Hematopoietic multipotent progenitor cell treated with erythropoietin and hydrocortisone succinate and interleukin-3 and kit ligand, for 4 days (in vitro differentiated cells): ENCODE measurements at places on chromosomes 12 and 14.

- peak; percentile 27 for DNase-seq
Measured at GRCh38 chr14:31084385-31084784, 58.2 kb upstream of the STRN3 start.

DNA sequence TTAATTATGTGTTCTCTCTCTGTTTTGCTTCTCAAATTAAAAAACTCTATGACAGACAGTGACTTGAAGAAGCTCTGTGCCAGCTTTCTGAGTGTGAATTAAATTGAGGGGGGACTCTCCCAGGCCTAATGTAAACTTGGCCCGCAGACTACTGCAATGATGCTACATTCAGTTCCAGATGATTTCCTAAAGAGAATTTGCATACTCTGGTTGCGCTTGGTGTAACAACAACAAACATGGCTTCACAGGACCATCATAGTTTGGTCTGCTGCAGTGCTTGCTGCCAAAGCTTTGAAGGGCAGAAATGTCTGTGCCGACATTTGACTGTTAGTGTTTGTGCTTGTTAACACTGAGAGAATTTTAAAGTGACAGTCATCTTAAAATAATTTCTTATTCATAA, 25.0 kb downstream of the CFAP54 start:
- no peak for DNase-seq

GRCh38 chr14:77889971-77890442, 90.1 kb downstream of the ADCK1 start:
- no peak for DNase-seq

DNA sequence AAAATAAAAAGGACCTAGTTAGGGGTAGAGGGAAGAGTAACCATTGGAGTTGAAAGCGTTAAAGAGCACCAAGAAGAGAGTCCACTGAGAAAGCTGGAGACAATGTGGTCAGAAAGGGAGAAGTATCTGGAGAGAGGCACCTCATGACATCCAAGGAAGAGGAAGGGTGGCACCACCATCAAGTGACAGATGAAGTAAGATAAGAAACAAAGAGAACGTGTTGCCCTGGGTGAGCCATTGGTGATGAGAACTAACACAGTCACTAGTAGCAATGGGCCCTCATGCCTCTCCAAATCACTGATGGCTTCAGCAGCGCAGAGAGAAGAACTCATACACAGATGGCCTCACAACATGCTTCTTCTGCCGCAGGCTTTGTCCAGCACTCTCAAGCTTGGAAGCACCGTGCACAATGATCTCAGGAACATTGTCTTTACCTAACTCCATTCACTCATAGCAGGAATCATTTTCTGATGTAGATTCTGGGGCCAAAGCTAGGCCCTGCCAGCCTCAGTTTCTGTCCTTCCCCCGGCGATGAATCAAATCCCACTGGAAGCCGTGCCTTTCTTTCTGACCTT, 252.9 kb downstream of the DPF3 start:
- no peak for DNase-seq

DNA sequence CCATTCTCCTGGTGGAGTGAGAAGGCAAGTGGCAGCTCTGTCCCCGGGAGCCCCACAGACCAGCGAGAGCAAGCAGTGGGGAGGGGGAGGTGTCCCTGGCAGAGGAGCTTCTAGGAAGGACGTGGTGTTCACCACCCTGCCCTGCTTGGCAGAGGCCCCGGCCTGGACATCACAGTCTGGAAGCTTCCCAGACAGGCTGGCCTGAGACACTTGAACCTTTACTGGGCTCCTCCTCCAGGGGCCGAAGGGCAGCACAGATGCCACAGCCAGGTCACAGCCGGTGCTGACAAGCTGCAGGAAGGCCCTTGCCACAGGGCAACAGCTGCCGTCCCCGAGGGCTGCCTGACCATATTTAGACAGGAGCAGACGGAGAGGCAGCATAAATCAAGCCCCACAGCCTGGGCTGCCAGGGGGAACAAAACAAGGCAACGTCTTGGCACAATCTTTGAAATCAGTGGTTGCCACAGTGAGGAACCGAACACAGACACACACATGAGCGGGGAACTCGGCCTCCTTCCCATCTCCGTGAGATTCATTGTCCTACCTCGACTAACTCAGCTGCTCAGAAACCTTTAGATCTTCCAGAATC, 28.5 kb downstream of the PRIMA1 start:
- DNase-seq, result peak; percentile 50

- no peak for DNase-seq
Measured at GRCh38 chr12:72318341-72318740, 46.2 kb downstream of the TRHDE start.

DNA sequence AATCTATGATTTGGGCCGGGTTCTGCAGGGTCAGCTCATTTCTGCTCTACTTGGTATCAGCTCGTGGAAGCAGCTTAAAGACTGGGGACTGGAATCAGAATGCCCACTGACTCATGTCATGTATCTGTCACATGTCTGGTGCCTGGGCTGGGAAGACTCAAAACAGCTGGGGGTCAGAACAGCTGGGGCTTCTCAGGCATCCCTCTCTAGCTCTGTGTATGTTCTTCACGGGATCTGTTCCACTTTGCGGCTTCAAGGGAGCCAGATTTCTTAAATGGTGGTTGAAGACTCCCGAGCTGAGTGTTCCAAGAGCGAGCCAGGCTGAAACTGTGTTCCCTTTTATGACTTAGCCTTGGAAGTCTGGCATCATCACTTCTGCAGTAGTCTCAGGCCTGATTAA, 11.9 kb downstream of the AEBP2 start:
- DNase-seq, result no peak

DNA sequence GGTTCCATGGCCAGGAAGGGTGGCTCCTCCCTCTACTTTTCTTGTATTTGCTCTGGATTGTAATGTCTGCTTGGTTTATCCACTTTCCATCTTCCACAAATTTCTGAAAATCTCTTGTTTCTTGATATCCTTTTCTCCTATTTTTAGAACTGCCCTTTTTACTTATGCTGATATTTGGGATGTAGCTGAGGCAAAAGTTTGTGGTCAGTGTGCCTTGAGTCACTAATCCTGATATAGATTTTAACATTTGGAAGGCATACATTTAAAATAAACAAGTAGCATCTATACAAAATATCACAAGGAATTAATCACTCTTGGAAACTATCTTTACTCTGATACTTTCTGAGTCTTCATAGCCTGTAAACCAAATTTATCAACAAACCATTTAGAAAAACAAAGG, 11.0 kb downstream of the GRIP1 start:
- no peak for DNase-seq

- peak; percentile 61 for DNase-seq
Measured at GRCh38 chr14:95156161-95157047, 925 bp downstream of the DICER1 start.

DNA sequence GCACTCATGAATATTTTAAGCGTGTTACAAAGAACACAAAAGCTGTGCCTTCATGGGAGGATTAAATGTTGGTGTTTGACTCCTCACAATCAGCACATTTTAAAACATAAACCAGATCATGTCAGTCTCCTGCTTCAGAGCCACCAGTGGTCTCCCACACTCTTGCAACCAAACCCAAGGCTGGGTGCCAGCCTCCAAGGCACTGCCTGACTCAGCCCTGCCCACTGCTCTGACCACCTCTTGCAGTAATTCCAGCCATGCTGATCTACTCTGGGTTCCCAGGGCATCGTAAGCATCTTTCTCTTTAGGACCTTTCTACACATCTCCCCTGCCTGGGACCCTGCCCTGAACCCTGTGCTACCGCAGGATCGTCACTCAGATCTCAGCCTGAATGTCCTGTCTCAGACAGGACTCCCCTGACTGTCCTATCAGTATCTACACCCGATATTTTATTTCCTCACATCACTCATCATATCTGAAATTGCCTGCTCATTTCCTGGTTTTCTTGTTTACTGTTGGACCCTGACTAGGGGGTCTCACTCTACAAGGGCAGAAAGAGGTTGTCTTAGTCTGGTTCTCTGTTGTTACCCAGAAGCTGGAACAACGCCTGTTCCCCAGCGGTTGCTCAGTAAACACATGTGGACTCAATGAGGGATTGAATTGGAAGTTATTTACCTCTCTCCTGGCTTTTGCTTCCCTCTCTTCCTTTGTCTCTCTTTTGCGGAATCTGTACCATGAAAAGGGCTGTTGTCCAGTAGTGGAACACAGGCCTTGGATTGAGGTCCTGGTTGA, 449.8 kb downstream of the RAD51B start:
- no peak for DNase-seq

- DNase-seq, result no peak
Measured at GRCh38 chr14:68849416-68849815, 56.5 kb upstream of the ZFP36L1 start.

DNA sequence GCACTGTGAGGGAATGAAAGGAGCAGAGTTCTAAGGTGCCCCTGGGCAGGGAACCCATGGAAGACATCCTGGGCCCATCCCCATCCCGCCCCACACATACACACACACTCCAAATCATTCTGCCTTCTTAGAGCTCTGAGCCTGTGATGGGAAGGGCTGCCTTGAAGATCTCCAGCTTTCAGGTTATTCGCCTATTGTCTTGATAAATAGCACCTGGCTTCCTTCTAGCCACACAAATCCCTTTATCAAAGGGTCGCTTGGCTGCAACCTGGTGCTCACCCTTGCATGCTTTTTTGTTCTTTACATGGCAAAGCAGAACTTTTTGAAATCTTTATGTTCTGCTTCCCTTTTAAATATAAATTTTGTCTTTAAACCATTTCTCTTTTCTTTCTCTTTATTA, 112.2 kb upstream of the TMTC1 start:
- DNase-seq, result no peak

GRCh38 chr14:73695997-73696396, 18.2 kb downstream of the PNMA1 start:
- DNase-seq, result no peak

- DNase-seq, result peak; percentile 69
Measured at GRCh38 chr14:62162998-62163589, 400.9 kb downstream of the SNAPC1 start.

DNA sequence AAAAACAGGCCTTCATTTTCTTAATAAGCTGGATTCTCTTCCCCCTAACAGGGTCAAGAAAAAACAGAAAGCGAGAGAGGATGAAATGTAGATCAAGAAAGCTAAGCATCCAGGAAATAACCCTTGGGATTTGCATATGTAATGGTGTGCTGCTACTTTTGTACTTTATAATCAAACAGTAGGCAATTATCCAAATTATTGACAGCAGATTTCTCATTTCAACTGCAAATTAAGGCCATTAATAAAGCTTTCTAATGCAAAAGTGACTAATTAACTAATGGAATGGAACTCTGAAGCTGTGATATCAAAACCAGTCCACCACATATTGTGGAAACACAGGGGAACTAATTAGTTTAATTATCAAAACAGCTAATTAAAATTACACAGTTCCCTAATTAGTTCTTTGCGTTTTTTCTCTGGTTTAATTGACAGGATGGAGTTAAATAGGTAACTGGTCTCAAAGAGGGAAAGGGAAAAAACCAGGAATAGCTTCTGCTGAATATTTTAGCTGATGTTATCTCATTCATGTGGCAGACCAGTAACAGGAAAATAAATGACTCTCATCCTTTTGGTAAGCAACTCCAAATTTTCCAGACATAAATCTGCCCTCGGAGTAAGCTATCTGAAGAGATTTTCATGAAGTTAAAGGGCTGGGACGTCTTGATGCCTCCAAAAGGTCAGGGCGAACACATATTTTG, 182.7 kb upstream of the LMO3 start:
- no peak for DNase-seq

GRCh38 chr12:101539148-101539547, 55.6 kb upstream of the MYBPC1 start:
- no peak for DNase-seq

DNA sequence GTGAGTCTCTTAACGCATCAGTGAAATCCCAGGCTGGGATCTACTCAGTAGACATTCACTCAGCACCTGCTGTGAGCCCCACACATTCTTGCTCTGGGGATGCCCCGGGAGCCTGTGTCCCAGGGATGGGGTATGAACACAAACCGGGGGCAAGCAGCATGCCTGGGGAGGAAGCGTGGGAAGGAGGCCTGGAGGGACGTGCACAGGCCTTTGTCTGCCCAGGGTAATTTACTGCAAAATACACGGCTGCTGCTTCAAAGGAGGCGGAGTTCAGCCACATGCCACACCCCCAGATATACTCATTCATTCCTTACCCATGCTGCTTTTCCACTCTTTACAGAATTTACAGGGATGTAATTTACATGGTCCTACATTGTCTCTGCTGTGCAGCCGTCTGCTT, 187.8 kb downstream of the ADGRD1 start:
- no peak for DNase-seq

GRCh38 chr14:78524196-78524595, 354.0 kb downstream of the NRXN3 start:
- no peak for DNase-seq

- DNase-seq, result no peak
Measured at GRCh38 chr14:31884776-31885379, 192.2 kb upstream of the ARHGAP5 start.

DNA sequence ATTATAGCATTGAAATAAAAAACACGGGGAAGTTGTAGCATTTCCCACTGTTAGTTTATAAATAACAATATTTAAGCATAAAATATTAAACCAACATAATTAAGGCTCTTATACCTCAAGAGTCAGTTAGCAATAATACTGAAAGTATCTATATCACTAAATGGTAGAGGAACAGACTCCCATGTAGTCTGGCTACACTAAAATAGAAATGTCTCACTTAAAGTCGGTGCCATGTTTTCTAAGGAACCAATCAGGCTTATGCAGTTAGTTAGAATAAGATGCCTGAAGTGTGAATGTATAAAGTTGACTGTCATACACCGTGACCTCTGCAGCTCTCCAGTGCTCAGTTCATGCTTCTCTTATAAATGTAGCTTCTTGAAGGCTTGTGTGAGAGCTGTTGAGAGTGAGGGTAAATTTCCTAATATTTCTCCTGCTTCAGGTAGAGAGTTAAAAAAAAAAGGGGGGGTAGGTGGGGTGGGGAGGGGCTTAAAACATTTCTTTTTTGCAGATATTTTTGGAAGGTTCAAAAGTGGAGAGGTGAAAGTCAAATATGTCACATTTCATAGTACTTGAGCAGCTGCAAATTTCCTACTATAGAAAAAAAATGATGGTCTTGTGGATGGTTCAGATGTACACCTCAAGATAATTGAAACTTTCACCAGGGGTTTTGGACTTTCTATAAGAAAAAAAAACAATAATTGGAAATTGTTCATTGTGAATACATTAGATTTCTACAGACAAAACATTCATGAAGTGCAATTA, 64.5 kb downstream of the PTCSC3 start:
- no peak for DNase-seq

DNA sequence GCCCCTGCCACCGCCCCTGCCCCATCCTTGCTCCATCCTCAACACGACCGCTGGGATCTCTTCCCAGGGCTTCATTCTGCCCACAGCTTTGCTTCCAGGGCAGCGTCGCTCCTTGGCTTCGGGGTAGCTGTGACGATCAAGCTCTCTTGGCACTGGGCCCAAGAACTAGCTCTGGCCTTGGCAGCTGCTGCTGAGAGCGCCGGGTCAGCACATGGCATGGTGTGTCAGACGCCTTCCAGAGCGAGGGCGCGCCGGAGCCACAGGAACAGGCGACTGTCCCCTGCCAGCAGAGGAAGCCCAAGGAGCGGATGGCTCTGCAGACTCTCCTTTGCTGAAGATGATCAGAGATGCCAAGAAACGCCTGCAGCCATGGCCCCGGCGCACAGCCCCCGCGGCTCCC, 15.9 kb downstream of the RAB35 start:
- no peak for DNase-seq

GRCh38 chr12:47145188-47145587, 65.4 kb upstream of the AMIGO2 start:
- DNase-seq, result no peak

GRCh38 chr14:44379292-44379977, 127.6 kb downstream of the FSCB start:
- no peak for DNase-seq
